ENCODE measurements at places on chromosomes 11 and 22.

DNA sequence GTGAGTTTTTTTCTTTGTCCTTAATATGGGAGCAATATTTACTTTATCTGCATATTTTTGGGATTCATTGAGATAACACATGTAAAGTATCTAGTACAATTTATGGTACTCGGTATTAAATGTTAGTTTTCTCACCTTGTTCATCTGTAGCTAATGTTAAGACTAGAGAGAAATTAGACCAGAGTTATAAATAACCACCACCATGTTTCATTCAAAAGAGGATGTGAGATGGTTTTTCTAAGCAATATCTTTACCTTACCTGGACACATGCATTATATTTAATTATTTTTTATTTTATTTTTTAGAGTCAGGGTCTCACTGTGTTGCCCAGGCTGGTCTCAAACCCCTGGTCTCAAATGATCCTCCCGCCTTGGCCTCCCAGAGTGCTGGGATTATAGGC is 18.4 kb downstream of the ARHGAP42 start:
- no peak for DNase-seq

DNA sequence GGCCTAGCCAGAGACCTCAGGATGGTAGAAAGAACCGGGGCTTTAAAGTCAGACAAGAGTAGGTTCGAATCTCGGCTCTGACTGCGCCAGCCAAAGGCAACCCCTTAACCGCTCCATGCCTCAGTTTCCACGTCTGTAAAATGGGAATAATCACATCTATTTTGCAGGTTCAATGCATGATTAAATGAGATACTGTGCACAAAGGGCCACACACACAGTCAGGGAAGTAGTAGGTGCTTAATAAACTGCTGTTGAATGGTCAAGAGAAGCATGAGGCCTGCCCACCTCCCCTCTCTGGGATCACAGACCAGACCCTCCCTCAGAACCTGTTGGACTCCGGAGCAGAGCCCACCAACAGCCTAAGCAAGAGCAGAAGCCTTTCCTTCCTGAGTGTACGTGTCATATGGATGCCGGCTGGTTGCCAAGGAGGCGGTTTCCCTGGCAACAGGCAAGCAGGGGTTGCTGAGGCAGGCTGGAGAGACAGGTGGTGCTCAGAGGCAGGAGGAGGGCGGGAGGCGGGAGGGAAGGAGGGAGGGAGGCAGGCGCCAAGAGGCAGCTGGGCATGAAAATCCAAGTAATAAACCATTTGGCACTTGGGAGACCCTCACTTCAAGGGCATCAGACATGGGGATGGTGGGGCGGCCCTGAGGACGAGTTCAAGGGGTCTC is 43.9 kb downstream of the NFAM1 start:
- no peak for DNase-seq

DNA sequence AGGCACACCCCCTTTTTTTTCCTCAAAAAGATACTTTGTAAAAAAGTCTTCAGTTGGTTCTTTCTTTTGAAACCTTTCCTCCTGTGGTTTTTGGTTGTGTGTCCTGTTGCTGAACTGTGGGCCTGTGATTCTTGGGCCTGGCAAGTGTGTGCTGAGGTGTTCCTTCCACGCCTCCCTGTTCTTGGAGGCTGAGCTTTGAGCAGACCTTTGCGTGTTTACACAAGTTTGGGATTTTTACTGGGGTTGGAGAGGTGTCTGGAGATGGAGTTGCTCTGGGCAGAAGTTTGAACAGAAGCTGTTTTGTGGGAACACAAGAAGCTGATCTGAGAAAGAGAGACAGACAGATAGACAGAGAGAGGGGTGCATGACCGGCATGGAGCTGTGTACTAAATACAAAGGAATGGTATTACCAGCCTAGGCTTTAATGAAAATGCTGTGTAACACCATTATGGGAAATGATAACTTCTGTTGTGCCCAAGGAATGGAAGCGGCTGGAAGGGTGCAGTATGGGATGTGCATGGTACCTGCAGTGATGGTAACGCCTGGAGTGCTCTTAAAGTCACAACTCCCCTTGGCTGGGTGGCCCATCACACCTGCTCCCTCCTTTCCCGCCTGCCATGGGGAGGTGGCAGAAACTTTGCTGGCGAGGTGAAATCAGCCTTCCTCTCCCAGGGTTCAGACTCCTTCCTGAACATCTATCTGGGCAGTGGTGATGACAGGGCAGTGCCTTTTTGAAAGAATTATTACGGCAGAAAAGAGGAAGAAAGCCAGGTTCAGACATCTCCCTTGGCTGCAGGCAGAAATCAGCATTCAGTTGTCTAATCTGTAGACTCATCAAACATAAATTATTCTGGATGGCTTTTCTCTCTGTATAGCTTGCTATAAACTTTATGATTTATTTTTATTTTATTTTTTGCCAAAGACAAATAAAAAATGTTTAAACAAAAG is 70.4 kb downstream of the LDLRAD3 start:
- no peak for DNase-seq

DNA sequence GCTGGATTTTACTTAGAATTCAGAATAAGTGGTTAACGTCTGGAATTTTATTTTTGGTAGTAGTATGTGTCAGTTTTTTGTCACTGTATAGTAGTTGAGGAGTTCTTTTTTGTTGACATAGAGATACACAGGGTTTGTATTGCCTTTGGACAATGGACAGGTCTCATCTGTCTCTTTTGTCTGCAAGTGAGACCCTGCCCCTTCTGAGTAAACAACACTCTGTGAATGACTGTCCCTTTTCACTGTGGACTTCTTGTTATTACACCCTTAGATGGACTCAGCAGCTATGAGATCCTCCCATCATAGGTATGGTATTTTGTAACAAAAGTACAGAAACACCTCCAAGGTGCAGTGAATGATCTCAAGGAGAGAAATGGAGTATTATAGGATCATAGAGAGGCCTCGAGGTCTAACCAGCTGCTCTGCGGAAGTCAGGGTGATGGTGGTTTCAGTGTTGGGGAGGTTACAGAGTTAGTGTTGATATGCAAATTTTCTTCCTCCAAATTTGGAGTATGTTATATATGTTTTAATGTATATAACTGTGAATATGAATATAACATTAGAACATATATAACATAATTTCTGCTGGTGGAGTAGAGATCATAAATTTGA is 7.8 kb downstream of the PPP6R3 start:
- DNase-seq = no peak

GRCh38 chr11:84563356-84563755 is 1063.8 kb downstream of the DLG2 start:
- no peak for DNase-seq

- no peak for DNase-seq
Observed at GRCh38 chr11:111718859-111719258, 47.3 kb downstream of the PPP2R1B start.

GRCh38 chr11:121547574-121547973 is 94.8 kb upstream of the SORL1-AS1 start:
- DNase-seq = no peak

- DNase-seq = no peak
Observed at GRCh38 chr11:11845071-11845470, 3.3 kb downstream of the USP47 start.

DNA sequence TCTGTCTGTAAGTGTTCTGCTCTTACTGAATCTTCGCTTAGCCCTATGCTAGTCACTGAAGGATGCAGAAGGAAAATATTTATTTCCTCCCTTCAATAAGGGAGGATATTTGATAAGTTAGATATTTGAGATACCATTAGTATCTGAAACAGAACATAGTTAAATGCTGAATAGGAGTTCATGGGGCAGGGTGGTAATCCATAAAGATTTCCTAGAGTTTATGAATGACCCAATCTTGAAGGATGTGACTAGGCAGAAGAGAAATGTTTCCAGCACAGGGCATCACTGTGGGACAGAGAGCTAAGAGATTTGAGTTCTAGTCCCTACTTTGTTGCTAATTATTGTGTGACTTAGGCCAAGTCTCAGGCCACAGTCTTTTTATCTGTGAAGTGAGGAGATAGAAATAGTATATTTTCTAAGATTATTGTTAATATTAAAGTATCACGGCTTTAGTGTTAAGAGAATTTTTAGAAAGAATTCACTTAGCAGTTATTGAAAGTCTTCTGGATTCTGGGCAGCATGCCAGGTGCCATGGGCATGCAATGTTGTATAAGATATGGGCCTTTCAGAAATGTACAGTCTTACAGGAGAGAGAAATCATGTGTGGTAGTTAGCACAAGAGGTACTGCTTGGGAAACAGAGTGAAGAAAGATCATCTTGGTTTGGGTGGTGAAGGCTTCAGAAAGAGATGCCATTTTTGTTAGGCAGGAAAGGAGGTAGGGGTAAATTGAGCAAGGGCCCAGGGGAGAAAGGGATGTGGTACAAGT is 24.0 kb downstream of the SWAP70 start:
- no peak for DNase-seq

- no peak for DNase-seq
Observed at GRCh38 chr11:1295086-1295485, 14.3 kb downstream of the TOLLIP start.

GRCh38 chr22:30287648-30288418 is 1.5 kb downstream of the CASTOR1 start:
- DNase-seq = peak; percentile 86

GRCh38 chr22:45640941-45641621 is 30.6 kb upstream of the ATXN10 start:
- DNase-seq = no peak

DNA sequence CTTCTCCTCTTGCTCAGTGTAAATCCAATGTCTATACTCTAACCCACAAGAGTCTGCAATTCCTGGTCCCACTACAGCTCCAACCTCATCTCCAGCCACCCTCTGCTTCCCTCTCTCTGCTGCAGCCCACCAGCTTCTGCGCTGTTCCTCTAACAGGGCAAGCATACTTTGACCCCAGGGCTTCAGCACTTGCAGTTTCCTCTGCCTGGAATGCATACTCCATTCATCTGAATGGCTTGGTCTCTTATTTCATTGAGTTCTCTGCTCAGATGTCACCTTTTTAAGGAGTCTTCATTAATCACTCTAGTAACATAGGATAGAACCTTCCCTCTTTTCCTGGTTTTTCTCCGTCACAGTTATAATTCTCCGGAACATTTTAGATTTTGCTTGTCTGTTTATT is 141.6 kb downstream of the BUD13 start:
- DNase-seq = no peak

GRCh38 chr22:46336119-46337078 is 885 bp downstream of the TRMU start:
- no peak for DNase-seq

GRCh38 chr22:24876700-24877099 is 69.8 kb downstream of the LHFPL7 start:
- no peak for DNase-seq

DNA sequence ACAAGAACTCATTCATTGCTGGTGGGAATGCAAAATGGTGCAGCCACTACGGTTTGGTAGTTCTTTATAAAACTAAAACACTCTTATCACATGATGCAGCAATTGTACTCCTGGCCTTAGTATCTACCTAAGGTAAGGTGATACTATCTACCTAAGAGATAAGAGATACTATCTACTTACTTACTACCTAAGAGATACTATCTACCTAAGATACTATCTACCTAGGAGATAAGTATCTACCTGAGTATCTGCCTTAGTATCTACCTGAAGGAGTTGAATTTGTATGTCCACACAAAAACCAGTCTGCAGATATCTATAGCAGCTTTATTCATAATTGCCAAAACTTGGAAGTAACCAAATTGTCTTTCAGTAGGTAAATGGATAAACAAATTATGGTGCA is 29.0 kb upstream of the SMCO4 start:
- DNase-seq = no peak

- no peak for DNase-seq
Observed at GRCh38 chr11:104944076-104944475, 24.3 kb downstream of the CASP4 start.

GRCh38 chr11:8997451-8997850 is 6.3 kb downstream of the NRIP3 start:
- DNase-seq = no peak

DNA sequence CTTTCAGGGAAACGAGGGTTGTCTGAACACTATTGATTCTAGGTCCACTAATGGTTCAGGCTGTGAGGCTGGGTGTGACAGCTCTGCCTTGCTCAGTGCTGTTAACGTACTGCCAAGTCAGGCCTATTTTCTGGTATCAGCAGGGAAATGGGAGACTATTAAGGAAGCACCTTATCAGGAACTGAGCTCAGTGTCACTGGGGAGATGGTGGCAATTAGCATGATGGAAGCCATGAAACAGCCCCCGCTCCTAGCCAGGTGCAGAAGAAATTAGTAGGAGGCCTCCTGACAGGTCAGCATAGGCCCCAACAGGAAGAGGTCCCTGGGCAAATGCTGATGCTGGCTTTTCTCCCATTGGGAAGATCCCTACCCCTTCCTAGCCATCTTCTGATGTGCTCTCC is 42.6 kb upstream of the LMO2 start:
- DNase-seq = no peak

GRCh38 chr11:117476531-117477142 is 149.0 kb downstream of the CEP164 start:
- DNase-seq = no peak

DNA sequence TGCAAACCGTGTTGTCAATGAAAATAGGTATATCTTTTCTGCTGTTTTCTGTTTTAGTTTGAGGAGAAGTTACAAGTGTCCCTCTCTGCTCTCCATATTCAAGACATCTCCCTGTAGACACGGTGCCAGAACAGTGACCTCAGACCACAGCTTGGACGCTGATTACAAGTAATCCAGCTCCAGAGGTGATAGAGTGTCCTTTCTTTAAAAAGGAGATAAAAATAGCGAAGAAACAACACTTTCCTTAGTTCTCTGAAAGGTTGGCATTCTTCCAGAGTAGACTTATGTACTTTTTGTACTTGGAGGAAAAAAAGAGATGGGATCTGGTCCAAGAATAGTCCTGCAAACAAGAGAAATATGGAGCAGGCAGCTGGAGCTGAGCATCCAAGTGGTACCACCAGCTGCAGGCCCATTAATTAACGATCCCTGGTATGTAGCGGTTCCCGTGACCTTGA is 43.0 kb upstream of the WT1 start:
- no peak for DNase-seq

DNA sequence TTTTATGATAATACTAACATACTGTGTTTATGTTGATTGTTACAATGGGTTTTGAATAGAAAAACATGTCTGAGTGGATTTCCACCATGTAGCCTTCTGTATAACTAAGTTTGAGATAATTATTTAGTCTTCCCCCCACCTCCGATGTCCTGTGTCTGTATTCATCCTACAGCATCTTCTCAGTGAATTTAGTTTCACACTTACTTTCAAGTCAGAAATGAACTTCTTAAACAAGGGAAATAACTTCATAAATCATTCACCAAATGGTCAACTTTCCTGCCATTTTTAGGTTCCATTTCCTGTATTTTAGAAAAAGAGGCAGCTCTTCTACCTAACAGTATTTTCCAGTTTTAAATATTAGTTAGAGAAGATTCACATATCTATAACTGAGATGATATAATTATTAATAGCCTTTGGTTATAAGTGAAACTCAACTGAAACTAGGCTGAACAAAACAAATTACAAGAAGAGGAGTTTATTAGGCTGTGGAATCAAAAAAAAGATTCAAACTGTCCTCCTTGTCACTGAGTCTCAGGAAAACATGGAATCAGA is 3.5 kb downstream of the OR51B5 start:
- no peak for DNase-seq

DNA sequence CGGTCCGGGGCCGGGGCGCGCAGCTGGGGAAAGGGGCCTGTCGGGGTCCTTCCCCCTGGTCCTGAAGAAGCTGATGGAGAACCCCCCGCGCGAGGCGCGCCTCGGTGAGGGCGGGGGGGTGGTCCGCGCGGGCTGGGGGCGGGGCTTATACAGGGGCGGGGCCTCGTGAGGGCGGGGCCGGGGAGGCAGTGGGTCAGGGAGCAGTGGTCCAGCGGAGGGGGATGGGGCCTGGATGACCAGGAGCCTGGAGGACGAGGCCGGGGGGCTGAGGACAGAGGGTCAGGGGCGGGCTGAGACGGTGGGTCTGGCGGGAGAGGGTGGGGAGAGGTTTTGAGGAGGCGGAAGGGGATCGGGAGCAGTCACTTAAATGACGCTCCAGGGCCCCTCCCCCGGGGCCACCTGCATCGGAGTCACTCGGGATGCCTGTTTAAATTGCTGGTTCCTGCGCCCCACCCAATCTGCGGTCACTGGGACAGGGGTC is 396 bp downstream of the TEF start:
- peak; percentile 63 for DNase-seq

Data from T-helper 9 cell (primary cell).